ENCODE measurements at places on chromosomes 4 and X.

DNA sequence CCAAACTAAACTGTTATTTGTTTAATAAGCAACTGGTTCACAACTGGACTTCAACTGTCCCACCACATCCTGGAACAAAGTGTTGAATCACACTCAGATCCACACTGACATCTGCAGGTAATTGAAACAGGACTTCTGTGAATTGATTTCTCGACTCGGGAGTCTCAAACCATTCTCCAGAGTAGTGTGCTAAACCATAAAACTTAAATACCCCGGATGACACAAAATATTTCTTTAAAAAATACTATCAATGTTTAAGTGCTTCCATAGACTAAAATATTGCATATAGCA, 95.4 kb upstream of the PLAC1 start:
- DNase-seq, result no peak

DNA sequence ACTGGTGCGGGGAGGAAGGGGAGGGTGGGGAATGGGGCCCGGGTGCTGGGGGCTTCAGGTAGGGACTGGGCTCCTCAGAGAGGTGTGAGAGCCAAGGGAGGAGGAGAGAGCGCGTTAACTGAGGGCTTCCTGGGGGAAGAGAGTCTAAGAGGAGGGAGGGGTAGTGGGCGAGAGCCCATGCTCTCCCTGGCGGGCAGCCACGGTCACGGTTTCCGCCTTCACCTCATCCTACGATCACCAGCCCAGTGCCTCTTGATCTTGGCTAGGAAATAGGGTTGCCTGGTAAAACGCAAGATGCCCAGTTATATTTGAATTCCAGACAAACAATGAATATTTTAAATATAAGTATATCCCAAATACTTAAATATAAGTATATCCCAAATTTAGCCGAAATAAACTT, 60.8 kb upstream of the GRPEL1 start:
- DNase-seq, result no peak

GRCh38 chr4:155789391-155789790, 30.6 kb downstream of the GUCY1B1 start:
- DNase-seq, result no peak

- DNase-seq, result no peak
Measured at GRCh38 chrX:110145854-110146253, 142.9 kb downstream of the TMEM164 start.

DNA sequence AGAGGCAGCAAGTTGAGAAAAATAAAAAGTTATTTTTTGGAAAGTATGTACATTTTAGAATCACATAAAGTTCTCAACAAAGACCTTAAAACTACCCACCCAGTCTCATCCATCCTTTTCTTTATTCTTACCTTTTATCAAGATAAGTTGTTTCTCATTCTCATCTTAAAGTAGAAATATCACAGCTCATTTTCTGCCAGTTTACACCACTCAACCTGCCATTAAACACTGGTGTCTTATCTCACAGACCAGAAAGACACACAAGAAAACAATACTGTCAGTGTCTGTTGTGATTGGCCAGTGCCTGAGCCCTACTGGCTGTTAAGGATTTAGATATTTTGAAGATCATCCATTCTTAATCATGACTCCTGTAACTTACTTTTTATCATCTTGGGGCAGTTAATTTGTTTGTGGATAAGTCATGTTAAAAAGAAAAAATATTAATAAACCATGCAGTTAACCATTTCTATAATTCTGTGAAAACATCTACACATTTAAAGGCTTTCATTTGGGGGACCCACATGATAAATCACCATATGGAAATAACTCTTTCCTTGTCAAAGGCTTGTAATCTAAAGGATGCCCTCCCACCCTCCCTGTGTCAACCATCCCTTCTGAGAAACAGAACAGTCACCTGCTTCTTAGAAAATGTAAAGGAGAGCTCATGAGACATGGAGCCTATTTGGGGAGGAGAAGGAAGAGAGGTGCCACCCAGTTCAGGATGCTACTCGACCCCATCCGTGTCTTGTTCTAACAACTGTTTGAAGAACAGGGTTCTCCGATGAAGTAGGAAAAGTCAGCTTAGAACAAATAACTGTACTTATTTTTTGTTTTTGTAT, 897.2 kb upstream of the INTU start:
- DNase-seq, result no peak

GRCh38 chrX:39736216-39737211, 361.2 kb downstream of the BCOR start:
- no peak for DNase-seq

GRCh38 chrX:38080808-38081207, 74.5 kb downstream of the SYTL5 start:
- DNase-seq, result no peak

DNA sequence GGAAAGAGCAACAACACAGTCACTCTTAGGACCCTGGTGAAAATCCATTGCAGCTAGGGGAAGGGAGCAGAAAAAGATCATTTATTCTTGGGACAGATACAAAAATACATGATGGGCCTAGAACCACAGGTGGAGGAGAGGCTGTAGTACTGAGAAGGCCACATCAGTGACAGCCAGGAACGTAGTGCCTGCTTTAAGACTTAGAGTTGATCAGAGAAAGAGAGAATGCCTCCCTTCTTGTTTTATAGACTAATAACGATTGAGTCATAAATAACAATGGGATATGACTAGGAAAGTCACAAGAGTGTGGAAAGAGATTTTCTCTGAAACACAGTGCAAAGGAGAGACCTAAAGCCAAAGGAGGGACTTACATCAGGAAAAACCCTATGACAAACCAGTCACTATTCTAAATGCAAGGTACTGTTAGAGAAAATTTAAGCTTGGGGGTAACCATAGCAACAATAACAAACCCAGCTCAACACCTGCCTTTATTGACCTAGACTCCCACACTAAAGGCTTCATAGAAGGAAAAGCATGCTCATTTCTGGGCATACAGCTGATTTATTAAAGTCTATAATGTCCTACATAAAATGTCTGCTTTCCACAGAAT, 1015.0 kb upstream of the GRID2 start:
- DNase-seq, result no peak

DNA sequence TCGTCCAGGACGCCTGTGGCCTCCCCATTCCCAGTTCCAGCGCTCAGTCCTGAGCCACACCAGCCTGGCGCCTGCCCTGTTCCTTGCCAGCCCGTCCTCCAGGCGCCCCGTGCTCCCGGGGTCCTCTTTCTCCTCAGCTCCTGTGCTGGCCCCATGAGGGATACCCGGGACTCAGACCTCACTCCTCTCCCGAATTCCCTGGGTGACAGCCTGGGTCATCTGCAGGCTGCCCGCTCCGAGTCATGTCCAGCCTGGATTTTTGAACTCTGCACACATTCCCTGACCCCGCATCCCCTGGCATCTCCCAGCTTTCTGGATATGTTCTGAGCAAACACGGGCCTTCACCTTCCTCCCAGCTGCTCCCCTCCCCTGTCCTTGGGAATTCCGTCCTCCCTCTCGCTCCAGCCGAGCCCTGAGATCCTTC, 14.9 kb upstream of the ADD1 start:
- DNase-seq, result no peak

DNA sequence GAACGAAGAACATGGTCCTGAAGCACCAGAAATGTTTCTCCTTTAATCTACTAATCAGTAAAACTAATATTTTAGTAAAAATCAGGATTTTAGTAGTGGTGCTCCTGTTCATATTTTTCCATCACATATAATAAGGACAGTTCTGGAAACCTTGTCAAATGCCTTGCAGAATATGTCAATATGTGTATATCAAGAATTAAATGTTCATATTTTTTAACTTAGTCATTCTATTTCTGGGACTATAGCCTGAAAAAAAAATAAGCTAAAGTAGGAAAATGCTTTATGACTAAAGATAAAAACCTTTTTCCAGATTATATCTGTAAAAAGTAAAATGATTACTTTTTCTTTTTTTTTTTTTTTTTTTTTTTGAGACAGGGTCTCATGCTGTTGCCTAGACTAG, 65.1 kb downstream of the MAB21L2 start:
- no peak for DNase-seq

DNA sequence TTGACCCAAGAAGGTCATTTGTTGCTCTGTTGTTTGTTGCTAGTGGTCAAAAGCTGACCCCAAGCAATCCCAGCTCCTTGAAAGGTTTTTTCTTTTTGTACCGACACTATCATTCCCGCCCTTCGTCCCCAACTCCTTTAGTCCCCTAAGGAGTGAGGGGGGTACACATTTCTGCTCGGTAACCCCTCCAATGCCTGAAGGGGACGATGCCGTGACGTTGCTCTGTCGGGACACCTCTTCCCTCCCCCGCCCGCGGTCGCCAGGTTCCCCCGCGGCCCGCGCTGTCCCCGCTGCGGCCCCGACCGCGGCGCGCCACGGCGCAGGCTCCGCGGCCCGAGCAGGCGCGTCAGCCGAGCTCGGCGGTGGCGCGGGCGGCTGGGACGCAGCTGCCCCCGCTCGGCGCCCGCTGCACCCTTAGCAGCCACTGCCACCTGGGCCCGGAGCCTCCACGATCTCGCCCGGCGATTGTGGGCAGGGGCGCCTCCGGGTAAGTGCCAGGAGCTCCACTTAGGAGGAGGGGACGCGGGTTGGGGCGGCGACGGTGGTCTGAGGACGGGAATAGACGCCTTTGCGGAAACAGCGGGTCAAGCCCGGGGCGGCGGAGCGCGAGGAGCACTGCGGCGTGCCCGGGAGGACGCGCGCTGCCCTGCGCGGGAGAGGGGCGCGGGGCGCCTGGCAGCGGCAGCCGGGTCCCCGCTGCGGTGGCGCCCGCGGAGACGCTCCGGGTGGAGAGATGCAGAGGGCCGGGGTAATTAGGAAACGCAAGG, at the start of gene GLRB:
TSS of gene GLRB (plus strand) at position 340 of the 767 bp plus-strand sequence. CDS start 1,875 bp downstream, outside the sequence.
- DNase-seq, result no peak

- DNase-seq, result no peak
Measured at GRCh38 chr4:150997141-150997540, 17.9 kb downstream of the LRBA start.

DNA sequence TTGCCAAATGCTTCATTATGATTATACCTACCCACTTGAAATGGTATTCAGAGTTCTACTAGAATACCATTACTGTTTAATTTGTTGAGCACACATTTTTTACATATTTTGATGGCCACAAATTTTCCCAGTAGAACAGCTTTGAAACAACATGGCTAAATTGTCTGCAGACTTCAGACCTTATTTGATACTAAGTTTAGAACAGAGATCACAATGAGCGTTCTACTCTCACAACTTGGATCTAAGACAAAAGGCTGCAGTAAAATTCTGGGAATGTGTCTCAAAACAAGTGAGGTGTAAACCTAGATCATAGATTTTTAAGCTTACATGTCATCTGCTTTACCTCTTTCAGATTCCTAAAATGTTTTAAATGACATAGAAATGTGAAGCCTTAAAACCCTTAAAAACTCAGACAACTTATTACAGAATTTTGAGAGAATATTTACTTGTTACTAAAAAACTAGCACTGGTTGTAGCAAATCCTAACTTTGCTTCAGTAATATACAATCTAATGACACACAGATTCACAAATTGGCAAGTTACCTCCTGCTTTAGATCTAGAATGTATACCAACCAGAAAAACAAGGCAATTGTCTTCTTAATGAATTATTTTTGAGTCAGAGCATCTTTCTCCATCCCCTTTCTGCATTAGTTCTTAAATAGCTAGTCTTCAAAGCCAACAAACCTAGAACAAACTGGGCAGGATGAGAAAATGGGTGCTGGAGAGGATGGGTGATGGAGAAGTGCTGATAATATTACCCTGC, 243.3 kb downstream of the SLC7A11 start:
- DNase-seq, result no peak

GRCh38 chrX:8981723-8982122, 52.2 kb downstream of the FAM9B start:
- DNase-seq, result no peak

DNA sequence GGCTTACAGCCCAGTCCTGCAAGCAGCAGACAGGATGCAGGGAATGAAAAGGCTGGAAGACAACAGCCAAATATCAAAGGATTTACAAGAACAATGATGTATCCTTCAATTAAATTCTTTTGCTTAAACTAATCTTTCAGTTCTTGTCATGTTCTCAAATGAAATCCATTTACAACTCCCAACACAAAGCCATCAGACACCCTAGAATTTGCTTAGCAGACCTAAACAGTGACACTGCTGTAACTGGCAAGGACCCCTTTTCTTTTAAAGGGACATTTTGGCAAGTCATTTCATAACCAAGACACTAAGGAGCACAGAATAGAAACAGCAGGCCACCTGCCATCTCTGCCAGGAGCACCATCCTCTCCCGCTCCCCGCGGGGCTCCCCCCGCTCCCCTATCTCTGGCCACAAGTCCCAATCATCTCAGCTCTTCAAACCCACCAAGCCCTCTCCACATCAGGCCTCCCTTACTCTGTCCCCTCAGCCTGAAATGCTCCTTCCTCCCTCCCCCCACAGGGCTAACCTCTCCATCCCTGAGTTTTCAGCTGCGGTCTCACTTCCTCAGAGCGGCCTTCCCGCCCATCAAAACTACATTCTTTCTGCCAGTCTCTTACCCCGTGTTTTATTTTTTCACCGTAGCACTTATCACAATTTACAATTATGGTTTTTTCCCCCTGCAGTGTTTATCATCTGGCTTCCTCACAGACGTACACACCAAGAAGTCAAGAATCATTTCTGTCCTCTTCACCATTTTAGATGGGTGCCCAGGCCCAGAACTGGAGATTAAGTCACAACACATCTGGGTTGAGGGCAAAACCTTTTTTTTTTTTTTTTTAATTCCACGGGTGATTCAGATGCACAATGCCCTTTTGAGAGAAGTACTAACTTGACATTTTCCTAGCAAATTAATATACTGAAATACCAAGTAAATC, 45.8 kb downstream of the TSPAN5 start:
- DNase-seq, result no peak

- DNase-seq, result no peak
Measured at GRCh38 chrX:39894683-39895082, 203.1 kb downstream of the BCOR start.

GRCh38 chrX:149831473-149831872, 49.5 kb upstream of the MAGEA8 start:
- DNase-seq, result no peak

GRCh38 chr4:99642725-99643489, 14.7 kb downstream of the C4orf54 start:
- no peak for DNase-seq

GRCh38 chr4:4396628-4397440, 9.9 kb downstream of the NSG1 start:
- no peak for DNase-seq

DNA sequence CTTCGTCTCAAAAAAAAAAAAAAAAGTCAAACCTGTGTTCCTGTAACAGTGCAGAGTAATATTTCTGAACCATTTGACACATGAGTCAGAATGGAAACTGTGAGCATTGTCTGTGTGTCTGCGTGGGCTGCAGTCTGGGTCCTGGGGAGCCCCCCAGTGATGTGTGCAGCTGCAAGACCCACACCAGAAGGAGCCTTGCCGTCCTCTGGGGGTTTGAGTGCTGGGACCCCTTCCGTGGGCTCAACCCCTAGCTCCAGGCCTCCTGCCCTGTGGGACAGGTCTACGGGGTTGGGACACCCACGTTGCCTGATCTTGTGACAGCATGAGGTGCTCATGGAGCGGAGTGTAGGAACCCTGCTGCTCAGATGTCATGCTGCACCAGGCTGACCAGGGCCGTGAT, 43.7 kb downstream of the DDX3X start:
- no peak for DNase-seq

Data from activated T-helper 1 cell treated with Interleukin-2 at 50 U/mL for 16 hours (primary cell).